ENCODE measurements at places on chromosomes 4 and X. TPM values are rescaled to one million over a fixed set of nuclear protein-coding genes. Genes with fewer than 3 reads are reported as not detected.

GRCh38 chr4:61824454-61824853 is 624.3 kb downstream of the ADGRL3 start:
- no peak overlapping the region for H3K27ac ChIP-seq
- no peak overlapping the region for H3K4me3 ChIP-seq
- no peaks in the 10 kb centered on the region for H3K27me3 ChIP-seq

DNA sequence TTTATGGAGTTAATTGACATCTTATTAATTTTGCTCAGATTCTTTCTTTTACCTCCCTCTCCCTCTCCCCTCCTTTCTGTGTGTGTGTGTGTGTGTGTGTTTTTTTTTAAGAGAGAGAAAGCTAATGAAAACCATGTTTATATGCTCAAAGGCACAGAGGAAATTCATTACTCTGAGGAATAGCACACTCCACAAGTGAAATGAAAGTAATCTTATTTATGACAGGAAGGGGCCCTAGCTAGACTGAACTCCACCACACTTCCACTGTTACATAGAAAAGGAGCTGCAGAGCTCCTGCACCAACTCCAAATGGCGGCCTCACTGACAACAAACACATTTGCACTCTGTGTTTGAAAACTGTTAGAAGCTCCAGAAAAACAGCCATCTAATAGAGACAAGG is 150.6 kb downstream of the RASL11B start:
- H3K4me1 ChIP-seq = peaks cover 73% of the 10 kb centered on the region
- H3K27me3 ChIP-seq = no peaks in the 10 kb centered on the region

DNA sequence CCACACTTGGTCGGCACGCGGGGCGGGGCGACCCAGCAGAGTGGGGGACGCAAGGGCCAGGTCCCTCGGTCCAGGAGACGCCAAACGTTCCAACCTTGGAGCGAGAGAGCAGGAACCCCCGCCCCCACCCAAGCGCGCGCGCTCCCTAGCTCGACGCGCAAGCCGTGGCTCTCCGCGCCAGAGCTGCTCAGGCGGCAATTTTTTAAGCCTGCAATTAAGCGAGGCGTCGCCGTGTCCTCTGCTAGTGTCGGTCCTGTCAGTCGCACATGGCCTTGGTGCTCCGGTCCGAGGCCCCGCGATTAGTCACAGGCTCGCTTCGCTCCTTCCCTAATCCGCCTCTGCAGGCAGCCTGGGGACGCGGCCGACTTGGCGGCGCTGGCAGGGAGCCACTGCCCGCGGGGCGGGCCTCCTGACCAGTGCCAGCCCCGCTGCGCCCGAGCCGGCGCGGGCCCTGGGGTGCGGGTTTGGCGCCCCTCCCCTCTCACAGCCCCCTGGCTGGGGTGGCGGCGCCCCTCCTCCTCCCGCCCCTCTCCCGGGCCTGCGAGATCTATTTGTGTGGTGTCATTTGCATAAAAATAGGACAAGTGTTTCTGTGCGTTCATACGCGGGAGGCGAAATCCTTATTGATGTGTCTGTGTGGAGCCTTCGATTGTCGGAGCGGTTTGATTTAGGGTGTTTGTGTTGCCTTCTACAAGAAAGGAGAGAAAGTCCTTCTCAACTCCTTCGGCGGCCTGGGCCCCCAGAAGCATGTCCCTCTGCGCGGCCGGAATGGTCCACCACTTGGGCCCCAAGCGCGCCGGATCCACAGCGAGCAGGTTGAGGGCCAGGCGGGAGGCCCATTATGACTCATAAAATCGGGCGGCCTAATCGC is 9.8 kb upstream of the BCOR start:
- peak; percentile 80 for DNase-seq
- peak overlapping the region; percentile 57 for H3K4me3 ChIP-seq
- H3K27ac ChIP-seq = peak overlapping the region; percentile 88
- H3K36me3 ChIP-seq = no peaks in the 10 kb centered on the region
- peaks cover 48% of the 10 kb centered on the region for H3K27me3 ChIP-seq

GRCh38 chr4:41145571-41146078 is 68.7 kb downstream of the APBB2 start:
- H3K4me3 ChIP-seq = no peak overlapping the region
- H3K27me3 ChIP-seq = no peaks in the 10 kb centered on the region
- no peak overlapping the region for H3K27ac ChIP-seq

- H3K4me3 ChIP-seq = no peak overlapping the region
- DNase-seq = no peak
- no peaks in the 10 kb centered on the region for H3K27me3 ChIP-seq
These were observed 12.6 kb downstream of the DGKQ start for GRCh38 chr4:960636-961350.

DNA sequence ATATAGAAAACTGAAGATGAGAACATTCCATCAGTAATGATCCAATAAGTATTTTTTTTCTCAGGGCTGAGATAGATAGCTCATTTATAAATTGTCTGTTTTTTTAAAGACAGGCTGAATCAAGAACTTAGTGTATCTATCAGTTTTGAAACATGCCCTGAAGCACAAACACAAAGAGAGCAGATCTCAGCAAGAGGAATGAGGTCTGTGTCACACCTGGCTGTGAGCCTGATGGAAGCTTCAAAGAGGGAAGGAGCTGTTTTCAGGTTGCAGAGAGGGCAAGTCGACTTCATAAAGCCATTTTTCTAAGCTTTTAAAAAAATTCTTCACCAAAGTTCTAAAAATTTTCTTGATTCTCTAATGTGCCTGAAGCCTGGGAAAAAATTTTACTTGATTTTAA is 434.9 kb downstream of the PDGFC start:
- DNase-seq = no peak
- H3K27me3 ChIP-seq = peaks cover 3% of the 10 kb centered on the region
- no peak overlapping the region for H3K4me3 ChIP-seq
- no peaks in the 10 kb centered on the region for H3K4me1 ChIP-seq

- H3K36me3 ChIP-seq = no peaks in the 10 kb centered on the region
- no peaks in the 10 kb centered on the region for H3K27me3 ChIP-seq
- no peaks in the 10 kb centered on the region for H3K4me1 ChIP-seq
- no peak overlapping the region for H3K4me3 ChIP-seq
These were observed 2320.1 kb downstream of the ARAP2 start for GRCh38 chr4:33924239-33924638.

The CENPVL1 gene
- total RNA-seq = not detected

The KCNIP4 gene
- 1.4 TPM for total RNA-seq

The C4orf50 gene
- total RNA-seq = 0.57 TPM

The UCHL1 gene
- 82.0 TPM for total RNA-seq

The FHDC1 gene
- 0.09 TPM for total RNA-seq

The SPATA4 gene
- not detected for total RNA-seq

The HPF1 gene
- total RNA-seq = 22.3 TPM

The HSFX1 gene
- 2.2 TPM for total RNA-seq

The KLF8 gene
- 5.9 TPM for total RNA-seq

The TLL1 gene
- 2.7 TPM for total RNA-seq

The PCDH18 gene
- 10.1 TPM for total RNA-seq

All from adrenal gland (tissue), 19 donors.